ENCODE measurements at places on chromosomes 6 and 20.
A peak's percentile ranks its signal among the peaks of the same experiment; 100 is the strongest.

DNA sequence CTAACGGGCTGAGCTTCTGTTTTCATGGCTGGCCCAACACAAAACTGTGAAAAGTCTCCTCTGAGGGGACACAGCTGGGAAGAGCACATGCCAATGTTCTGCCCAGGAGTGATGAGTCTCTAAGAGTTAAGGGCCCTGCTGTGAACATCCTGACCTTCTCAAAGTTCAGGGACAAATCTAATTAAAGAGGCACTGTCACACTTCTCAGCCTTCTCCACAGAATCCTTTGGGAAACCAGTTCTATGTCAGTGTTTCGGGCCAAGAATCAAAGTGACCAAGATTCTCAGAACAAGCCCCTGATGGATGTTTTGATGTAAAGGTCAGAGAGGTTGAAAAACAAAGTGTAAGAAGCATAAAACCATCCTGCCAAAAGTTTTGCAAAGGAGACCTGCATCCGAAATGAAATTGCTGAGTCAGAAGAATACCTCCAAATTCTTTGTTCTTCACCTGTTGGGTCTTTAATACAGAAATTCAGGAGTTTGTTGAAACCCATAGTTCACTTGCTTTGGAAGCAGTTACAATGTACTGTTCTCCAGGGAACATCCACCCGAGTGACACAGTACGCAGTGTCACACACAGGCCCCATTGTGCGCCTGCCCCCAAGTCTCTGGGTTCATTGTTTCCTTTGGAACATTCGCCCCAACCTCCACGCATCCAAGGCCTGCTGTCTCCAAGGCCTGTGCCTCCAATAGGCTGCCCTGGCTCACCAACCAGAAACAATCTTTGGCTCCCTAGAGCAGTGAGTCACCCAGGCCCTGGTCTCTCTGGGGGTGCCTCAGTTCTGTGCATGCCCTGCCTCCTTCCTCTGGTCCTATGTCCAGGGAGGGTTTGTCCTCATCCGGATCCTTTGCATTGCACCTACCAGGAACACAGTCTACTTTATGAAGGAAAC is 65.5 kb upstream of the QKI start:
- no peak for DNase-seq

- DNase-seq = no peak
These were observed 35.3 kb downstream of the SPDEF start for GRCh38 chr6:34520645-34521462.

- peak; percentile 95 for DNase-seq
These were observed 5.2 kb downstream of the SIRPA start for GRCh38 chr20:1900321-1900801.

DNA sequence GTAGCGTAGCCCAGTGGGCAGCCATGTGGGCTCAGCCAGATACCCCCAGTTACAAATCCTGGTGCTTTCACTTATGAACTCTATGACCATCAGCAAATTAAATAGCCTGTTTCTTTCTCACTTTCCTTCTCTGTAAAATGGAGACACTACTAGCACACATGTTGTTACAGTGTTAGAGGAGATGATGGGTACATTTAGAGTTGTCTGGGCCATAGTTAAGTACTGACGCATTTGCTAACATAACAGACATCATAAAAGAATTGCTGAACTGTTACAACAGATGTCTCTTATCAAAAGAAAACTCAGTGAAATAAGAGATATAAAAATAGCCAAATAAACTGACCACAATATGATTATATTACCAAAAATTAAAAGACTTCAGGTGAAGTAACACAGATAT is 69.9 kb upstream of the DOK5 start:
- no peak for DNase-seq

GRCh38 chr6:2231438-2231837 is 14.0 kb downstream of the GMDS start:
- DNase-seq = no peak

- no peak for DNase-seq
These were observed 99.3 kb downstream of the LRRC1 start for GRCh38 chr6:53894091-53894490.

DNA sequence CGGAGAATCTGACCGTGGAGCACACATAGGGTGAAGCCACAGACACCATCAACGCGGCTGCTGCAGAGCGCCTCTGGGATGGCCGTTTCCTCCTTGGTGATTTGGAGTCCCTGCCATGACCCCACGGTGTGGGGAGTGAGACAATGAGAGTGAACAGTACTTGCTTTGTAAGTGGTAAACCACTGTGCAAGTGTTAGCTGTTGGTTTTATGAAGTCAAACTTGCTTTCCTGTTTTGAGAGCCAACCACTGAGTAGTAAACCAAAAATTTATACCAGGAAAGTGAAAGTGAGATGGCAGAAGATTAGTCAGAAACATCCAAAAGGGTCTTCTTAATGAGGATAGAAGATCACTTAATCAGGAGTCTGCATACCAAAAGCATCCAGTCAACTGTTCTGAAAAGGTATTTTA is 160.7 kb downstream of the FOXC1 start:
- no peak for DNase-seq

DNA sequence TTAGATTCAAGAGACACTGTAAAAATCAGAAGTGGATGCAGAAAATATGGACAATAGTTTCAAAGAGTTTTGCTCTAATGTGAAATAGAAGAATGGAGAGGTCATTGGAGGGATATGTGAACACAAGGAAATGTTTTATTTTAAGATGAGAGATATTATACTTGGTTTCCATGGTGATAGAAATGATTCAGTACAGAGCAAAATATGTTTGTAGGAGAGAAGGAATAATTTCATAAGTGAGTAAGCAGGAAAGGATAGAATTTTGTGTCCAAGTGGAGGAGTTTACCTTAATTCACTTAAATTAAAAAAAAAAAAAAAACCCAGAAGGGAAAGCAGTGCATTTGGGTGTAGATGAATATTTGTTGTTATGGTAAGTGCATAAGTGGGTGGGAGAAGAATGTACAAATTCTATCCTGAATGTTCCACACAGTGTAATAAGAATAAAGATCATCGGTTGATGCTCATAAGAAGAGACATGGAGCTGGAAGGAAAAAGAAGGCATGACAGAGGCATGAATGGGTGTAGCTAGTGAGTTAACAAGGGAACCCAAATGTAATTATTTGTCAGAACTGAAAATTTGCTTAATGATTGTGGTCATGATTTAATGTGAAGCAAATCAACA is 688.9 kb upstream of the GJE1 start:
- DNase-seq = no peak

DNA sequence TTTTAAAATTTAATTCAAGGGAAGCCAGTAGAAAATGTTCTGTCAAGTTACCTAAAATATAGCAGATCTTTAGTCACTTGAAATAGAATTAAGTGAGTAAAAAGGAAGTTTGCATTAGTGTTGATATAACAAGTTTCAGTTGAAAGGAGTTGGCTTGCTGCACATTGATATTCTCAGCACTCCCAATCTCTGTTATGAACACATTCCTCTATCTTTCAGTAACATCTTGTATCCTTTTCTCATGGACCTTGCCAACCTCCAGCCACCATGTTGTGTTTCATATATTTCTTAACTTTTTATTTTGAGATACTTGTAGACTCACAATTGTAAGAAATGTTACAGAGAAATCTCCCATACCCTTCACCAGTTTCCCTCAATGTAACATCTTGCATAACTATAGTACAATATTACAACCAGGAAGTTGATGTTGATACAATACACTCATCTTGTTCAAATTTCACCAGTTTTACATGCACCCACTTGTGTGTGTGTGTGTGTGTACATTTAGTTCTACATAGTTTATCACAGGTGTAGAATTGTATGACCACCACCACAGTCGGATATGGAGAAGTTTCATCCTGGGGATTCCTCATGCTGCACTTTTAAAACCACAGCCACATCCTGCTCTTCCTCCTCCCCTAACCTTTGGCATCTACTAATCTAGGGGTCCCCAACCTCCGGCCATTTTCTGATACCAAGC is 20.2 kb upstream of the PAQR8 start:
- no peak for DNase-seq

DNA sequence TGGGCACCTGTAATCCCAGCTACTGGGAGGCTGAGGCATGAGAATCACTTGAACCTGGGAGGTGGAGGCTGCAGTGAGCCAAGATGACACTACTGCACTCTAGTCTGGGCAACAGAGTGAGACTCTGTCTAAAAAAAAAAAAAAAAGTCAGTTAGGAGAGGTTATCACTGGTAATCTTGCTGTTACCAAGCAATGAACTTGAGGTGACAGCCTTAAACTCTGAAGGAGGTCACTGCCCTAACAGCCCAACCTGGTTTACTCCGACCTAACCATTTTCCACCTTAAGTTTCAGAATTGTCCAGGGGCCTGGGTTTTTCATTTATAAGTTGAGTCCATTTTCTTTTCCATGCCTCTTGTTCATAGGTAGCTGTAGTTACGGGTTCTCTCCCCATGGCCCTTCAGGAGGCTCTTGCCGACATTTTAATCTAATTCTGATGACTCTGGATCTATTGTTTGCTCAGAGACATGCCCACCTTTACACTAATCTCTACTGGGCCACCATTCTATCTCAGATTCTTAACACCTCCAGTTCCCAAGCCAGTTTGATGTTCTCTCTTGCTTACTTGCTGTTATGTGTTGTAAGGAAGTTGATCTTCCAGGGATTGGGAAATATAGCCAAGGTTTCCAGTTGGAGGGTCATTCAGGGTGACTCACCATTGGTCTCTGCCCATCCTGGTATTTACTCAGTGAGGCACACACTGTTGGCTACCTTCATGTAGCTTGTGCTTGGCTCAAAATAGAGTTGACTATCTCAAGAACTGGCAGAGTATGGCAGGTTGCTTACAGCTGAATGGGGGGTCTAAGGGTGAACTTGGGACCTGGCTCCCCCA is 29.1 kb downstream of the SHLD1 start:
- no peak for DNase-seq

DNA sequence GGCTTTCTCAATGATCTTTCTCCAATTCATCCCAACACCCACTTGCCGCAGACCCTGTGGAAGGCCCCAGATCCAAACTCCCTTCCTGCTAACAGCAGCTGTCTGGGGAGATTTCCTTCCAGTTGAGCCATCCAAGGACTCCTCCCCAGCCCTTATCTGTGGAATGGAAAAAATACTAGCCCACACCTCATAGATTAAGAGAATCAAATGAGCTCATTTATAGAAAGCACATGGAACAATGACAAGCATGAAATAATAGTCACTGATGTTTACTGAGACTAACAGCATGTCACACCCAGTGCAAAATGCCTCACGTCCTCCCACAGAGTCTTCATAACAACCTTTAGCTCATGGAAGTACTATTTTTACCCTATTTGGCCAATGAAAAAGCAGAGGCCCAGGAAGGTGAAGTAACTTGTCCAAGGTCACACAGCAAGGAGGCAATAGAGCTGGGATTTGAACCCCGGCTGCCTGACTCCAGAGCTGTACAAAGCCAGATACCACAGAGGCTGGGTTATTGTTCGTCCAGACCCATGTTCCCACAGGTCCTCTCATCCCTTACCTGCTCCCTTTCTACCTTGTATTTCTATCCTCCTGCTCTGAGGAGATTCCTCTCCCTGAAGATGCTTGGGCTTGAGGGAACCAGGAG is 23.4 kb upstream of the PTGIS start:
- no peak for DNase-seq

DNA sequence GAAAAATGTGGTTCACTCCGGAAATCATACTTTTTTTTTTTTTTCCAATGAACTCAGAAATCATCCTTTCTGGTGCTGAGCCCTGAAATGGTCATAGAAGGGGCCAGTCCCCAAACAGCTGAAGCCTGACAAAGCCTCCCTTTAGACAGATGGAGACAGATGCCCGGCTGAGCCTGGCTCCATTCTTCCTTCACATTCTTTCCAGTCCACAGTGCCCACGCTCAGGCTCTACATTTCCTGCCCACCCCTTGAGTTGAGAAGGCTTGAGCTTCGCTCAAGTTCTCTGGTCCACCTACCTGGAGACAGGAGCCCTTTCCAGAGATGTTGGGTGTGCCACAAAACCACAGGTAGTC is 41.2 kb downstream of the KCNK5 start:
- no peak for DNase-seq

GRCh38 chr6:138226700-138227315 is 8.5 kb upstream of the PBOV1 start:
- no peak for DNase-seq

DNA sequence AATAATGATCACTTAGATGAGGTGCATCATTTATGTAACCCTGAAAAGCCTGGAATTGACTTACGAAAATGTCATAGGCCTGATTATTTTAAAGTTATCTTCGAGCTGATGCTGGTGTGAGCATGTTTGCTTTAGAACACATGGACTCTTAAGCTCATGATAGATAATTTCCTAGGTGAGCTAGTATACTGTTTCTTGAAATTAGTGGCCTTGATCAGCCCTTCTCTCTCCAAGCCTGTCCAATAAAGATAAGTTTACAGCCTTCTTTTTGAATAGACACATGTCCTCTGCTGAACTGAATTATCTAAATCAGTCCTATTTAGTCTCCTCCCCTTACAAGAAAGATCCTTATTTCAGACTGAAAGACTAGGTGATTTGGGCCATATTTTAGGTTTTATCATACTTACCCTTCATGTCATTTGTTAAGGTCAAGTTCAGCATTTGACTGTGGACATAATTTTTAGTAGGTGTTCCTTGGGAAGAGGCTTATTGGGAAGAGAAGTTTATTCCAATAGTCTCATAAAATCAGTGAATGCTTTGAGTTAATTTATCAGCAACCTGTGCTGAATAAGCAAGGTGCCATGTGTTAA is 15.3 kb downstream of the FOXO3 start:
- DNase-seq = no peak

DNA sequence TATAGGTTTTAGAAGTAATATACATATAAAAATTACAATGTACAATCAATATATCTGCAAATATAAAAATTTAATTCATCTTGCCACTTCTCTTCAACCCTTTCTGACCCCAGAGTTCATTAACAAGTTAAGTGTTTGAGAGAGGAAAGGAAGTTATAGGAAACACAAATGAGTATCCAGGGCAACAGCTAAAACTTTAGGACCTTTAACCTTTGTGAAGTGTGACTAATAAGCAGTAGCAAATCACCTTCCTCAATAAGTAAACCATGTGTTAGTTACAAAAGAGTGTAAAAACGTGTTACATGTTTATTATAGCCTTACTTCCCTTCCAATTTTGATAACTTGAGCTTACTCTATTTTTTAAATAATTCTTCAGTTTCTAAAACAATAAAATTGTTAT is 73.4 kb upstream of the SIM1 start:
- DNase-seq = no peak

GRCh38 chr6:5091210-5092069 is 6.3 kb downstream of the PPP1R3G start:
- no peak for DNase-seq

- no peak for DNase-seq
These were observed 23.3 kb upstream of the NHSL1 start for GRCh38 chr6:138522611-138523010.

GRCh38 chr6:1400126-1400850 is 10.9 kb downstream of the FOXF2 start:
- no peak for DNase-seq

Data from 8988T (cell line).